ENCODE measurements at places on chromosomes 1 and 21. TPM values are rescaled to one million over a fixed set of nuclear protein-coding genes. Genes with fewer than 3 reads are reported as not detected.

DNA sequence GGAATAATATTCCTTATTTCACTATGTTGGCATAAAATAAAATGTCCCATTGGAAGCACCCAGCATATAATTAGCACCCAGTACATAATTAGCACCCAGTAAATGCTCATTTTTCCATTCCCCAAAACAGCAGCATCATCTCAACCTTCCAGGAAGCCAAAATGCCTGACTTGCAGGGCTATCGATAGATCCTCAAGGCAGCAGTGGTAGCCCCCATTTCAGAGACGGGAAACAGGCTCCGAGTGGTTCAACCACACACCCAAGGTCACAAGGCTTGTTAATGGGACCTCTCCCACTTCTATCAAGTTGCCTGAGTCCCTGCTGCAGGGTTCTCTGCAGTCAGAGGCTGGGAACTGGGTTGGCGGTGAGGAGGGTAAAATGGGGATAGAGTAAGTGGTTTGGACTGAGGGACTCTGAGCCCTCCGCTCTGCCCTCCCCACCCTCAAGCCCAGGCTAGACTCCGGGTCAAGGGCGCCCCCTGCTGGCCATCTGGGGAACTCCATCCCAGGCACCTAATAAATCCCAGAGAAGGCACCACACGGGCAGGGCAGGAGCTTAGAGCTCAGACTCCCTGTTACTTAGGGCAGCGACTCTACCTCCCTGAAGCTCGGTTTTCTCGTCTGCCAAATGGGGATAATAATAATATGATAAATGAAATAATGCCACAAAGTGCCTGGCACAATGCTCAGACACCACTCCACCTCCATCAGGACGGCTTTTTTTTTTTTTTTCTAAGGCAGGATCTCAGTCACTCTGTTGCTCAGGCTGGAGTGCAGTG, 21.9 kb upstream of the LAPTM5 start:
- peak; percentile 95 for DNase-seq

GRCh38 chr1:113178522-113178921, 105.5 kb downstream of the LRIG2 start:
- no peak for DNase-seq

DNA sequence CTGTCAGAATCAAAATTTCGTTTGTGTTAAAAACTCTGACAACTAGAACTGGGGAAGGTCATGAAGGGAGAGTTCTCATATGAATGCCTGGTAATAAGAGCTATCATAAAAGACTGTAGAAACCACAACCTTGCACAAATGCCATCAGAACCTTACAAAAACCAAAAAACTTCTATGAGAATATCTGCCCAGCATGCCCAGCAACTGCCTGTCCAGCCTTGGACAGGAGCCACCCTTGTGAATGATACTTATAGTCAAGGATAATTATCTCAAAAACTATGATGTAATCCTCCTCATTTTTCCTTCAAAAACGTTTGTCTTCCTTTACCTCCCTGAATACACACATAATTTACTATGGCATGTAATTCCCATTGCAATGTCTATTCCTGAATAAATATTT, 53.4 kb upstream of the C1orf185 start:
- DNase-seq, result no peak

DNA sequence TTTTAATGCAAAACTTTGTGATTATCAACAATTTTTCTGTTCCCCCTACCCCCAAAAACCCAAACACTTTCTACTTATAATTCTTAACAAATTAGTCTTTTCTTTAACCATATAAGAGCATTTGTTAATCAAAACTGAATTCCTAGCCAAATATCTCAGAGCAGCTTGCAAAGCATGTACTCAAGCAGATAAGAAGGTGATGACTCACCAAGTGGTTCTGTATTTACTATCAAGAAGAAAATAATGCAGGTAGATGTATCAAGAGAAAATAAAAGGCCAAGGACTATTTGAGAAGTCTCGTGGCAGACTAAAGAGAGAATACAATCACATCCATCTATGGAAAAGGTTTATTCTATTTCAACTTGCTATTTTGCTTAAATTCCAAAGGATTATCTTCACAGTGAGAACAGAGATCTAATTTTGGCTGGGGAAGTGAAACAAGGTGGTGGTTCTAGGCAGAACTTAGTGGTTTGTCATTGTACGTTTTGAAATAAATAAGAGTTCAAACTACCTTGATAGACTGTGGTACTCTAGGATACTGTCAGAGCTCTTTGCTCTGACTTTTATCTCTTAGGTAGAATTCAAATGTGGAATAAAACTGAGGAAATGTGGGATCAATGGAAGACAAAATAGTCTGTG, 94.7 kb upstream of the NRIP1 start:
- DNase-seq, result no peak

DNA sequence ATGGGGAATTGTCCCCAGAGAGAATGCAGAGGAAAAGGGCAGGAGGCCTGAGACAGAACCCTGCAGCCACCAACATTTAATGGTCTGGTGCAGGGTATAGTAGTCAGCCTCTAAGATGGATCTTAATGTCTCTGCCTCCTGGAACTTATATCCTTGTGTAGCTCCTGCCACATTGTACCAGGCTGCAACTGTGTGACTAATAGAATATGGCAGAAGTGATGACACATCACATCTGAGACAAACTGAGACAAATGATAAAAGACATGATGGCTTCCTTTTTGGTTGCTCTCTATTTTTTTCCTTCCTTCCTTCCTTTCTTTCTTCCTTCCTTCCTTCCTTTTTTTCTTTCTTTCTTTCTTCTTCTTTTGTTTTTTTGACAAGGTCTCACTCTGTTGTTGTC, 37.1 kb upstream of the CYP4B1 start:
- no peak for DNase-seq

- DNase-seq, result no peak
These were observed 1069.4 kb upstream of the ADGRL2 start for GRCh38 chr1:80731241-80731894.

HCRTR1 gene
- total RNA-seq, result not detected

ANGPTL1 gene
- total RNA-seq, result 63.8 TPM

Data from posterior vena cava (tissue), 2 donors.